ENCODE measurements at places on chromosomes 13 and 19. TPM values are rescaled to one million over a fixed set of nuclear protein-coding genes. Genes with fewer than 3 reads are reported as not detected.

GRCh38 chr13:51797664-51798488, 6.1 kb downstream of the DHRS12 start:
- peak; percentile 51 for DNase-seq

Gene TMEM221
- 0.18 TPM for total RNA-seq

GRCh38 chr13:61728471-61728870, 312.8 kb upstream of the PCDH20 start:
- DNase-seq, result no peak

DNA sequence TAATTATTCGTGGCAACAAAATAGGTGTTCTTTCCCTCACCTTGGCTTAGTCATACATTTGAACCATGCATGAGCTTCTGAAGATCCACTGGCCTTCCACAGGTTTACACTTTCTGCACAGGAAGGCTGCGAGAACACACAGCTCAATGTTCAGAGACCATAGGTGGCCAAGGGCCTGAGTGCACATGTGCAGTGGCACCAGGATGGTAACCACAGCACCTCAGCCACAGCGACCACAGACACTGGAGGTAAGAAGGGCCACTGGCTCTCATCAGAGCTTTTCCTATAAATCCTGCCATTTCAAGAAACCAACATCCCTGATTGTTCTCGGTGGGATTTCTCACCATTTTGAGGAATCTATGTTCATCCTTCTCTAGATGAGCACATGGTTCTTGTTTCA, 1.6 kb downstream of the DCLK1 start:
- no peak for DNase-seq

GRCh38 chr19:5369962-5370367, 29.4 kb upstream of the PTPRS start:
- DNase-seq, result no peak

Gene DMKN
- total RNA-seq, result 13.8 TPM

DNA sequence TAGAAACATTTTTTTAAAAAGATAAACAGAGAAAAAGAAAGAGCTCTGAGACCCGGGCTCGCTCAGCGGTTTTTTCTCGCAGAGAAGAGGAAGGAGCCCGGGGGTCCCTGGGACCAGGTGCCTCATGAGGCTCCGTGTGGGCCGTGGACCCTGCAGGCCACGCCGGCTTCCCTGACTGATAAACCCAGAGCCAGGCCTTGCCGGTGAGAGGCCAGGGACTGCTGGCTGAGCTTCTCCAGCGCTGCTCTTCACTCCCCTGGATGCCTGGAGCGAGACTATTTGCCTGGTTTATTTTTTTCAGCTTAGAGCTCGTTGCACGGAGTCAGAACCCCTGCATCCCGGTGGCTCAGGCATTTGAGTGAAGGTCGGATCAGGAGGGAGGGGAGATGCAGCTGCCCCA, 53.4 kb upstream of the F7 start:
- no peak for DNase-seq

Gene ACER1
- total RNA-seq, result not detected

- DNase-seq, result no peak
These were observed 91.1 kb downstream of the RAB20 start for GRCh38 chr13:110470272-110471009.

Measured in left colon (tissue), 2 donors.